ENCODE measurements at places on chromosomes 7 and 10.

DNA sequence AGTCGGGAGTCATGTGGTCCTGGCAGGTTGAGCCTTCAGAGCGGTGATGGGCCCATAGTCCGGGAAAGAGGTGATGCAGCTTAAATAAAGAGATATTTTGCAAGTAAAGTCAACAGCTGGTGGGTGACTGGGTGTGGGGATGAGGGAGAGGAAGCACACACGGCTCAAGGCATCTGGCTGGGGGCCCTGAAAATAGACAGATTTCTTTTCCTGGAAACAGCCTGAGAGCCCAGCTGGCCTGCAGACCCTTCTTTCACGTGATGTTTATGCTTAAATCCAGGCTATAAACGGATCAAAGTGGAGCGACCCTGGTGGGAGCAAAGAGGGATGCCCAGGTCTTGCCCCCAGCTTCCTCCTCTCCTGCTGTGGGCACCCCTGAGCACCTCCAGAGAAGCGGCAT is 149.1 kb downstream of the TEX36 start:
- DNase-seq, result no peak

GRCh38 chr10:88989824-88990383 is 694 bp upstream of the FAS start:
- peak; percentile 40 for DNase-seq

DNA sequence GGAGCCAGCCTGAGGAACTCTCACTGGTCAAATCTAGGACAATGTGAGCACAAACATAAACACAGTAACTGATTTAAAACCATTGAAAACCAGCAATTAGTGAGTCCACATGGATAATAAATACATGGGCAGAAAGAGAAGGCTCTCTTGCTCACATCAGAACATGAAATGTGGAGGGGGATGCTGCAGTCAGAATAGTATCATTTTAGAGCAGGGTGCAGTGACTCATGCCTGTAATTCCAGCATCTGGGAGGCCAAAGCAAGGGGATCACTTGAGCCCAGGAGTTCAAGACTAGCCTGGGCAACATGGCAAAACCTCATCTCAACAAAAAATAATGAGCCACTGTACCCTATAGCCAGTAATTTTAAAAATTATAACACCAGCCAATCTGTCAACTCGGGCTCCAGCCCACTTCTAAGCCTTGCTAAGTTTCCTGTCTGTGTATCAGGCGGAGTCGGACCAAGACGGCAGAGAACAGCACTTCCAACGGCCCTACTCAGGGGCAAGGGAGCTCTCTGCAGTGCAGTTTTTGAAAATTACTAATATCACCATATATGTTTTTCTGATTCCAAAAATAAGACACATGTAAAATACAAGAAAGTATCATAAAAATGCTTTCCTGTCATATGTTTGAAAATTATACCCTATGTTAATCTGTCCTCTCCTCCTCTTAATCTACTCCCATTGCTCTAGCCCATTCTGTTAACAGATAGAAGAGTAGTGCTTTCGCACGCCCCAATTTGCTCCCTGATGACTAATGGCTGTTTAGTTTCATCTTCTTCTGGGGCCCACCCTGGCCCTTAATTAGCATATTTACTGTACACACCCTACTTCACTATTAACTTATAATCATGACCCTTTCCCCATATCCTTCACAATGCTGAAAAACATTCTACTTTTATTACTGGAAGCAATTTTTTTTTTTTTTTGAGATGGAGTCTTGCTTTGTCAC is 17.1 kb downstream of the URGCP start:
- no peak for DNase-seq

DNA sequence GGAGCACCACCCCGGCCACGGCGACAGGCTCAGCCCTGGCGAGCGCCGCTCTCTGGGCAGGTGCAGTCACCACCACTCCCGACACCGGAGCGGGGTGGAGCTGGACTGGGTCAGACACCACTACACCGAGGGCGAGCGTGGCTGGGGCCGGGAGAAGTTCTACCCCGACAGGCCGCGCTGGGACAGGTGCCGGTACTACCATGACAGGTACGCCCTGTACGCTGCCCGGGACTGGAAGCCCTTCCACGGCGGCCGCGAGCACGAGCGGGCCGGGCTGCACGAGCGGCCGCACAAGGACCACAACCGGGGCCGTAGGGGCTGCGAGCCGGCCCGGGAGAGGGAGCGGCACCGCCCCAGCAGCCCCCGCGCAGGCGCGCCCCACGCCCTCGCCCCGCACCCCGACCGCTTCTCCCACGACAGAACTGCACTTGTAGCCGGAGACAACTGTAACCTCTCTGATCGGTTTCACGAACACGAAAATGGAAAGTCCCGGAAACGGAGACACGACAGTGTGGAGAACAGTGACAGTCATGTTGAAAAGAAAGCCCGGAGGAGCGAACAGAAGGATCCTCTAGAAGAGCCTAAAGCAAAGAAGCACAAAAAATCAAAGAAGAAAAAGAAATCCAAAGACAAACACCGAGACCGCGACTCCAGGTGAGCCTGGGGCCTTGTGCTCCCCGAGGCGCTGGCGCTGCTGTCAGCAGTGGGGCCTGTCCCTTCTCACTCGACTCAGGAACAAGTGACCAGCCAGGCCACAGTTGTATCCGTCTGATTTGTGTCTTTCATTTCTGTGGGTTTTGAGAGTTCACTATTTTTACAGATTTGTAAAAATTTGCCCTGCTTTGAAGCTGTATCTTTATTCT is 117.7 kb downstream of the CYTH3 start:
- DNase-seq, result no peak

GRCh38 chr7:43211286-43211685 is 98.8 kb downstream of the HECW1 start:
- no peak for DNase-seq

GRCh38 chr10:122637376-122637775 is 62.3 kb downstream of the C10orf120 start:
- DNase-seq, result no peak

GRCh38 chr7:116592445-116592844 is 67.6 kb downstream of the CAV1 start:
- peak; percentile 87 for DNase-seq

DNA sequence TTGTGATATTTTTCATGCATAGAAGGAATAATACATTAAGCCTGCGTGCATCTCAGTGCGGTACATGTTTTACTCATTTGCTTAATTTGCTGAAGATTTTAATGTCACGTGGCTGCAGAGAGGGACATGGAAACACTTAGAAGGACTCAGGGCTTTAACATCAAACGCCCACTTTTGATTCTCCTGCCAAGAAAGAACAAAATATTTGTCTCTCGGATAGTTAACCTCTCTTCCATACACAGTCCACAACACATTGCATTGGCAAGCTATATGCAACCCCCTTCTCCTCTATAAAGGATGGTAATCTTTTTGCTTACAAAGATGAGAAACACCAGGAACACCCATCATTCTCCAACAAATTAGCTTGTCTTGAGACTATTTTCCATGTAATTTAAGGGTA is 148.0 kb upstream of the NRP1 start:
- no peak for DNase-seq

DNA sequence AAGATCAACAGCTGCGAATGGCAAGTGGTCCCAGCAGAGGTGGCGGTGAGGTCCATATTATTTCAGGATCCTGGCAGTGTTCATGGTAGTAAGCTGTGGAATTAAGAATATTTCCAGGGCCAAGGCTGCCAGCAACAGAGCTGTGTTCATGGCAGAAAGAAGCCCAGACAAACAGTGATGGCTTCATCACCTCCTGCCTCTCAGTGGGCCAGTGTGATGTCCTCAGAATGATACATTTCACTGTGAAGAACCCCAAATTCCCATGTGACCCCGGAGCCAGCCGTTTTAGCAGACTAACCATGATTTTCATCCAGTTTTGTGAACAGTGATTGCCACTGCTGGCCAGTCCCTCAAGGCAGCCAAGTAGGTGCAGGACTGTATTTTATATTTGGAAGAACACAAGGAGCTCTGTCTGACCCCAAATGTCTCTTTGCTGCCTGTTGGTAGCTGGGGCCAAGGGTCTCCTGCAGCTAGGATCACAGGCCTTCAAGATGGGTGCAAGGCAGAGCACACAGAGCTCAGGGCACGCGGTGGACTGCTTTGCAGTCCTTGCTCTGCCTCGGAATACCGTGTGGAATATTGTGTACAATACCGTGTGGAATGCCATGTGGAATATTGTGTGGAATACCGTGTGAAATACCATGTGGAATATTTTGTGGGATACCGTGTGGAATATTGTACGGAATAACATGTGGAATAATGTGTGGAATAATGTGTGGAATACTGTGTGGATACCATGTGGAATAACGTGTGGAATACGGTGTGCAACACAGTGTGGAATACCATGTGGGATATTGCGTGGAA is 132.3 kb upstream of the CHST15 start:
- DNase-seq, result no peak

DNA sequence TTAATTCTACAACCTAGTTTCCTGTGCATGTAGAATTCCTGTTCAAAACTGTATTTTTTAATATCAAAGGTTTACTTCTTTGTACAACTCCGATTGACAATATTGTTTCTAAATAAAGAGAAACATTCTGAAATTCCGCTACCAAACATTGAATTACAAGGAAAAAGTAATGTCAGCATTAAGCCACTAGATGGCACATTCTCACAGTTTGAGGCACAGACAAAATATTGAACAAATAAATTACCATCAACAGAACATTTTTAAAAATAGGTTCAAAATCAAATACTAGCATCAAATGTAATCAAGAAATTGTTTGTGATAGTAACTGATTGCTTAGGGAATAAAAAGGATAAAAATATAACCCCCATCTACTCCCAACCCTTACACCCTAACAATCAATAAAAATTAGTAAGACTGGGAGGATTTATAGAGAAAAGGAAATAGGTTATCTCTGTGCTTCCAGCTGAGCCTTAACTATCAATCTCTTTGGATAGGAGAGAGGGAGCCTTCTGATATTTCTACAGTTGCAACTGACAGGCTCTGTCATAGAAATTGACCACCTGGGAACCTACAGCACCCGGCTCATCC is 86.6 kb upstream of the C7orf33 start:
- DNase-seq, result peak; percentile 40

All from lung microvascular endothelial cell (primary cell).